ENCODE measurements at places on chromosomes 6 and 20. TPM values are rescaled to one million over a fixed set of nuclear protein-coding genes. Genes with fewer than 3 reads are reported as not detected.

CGA gene
- polyA plus RNA-seq, result not detected

DNA sequence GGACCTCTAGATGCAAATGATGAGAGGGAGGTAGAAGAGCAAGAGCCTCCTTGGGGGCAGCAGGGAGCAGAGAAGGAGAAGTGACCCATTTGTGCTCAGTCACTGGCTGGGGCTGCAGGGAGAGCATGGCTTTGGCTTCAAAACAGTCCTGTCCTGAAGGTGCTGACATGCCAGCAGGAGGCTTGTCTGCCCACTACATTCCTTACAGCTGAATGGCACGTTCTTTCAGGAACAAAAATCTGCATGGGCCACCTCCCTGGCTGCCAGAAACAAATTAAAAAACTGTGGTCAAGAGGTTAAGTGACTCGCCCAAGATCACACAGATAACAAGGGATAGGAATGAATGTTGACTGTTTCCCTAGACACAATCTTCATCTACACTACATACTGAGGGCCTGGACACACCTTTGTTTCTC lies 188.8 kb downstream of the HIVEP2 start:
- H3K27ac ChIP-seq, result no peak overlapping the region
- no peaks in the 10 kb centered on the region for H3K4me1 ChIP-seq
- DNase-seq, result no peak
- H3K4me3 ChIP-seq, result no peak overlapping the region

DNA sequence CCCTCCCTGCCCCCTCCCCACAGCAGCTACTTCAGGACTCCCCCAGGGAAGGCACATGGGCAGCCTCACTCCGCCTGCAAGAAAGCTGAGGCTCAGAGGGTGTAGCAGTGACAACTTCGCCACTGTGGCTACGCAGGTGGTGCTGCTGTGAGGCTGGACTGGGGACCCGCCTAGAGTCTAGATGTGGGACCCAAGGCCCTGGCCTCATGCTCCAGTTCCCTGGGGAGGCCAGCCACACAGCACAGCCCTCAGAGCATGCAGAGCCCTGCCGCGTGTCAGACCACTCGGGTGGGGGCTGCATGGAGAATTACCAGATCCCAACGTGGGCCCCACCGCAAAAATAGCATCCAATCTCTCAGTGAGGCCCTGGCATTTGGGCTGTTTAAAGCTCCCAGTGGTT lies 30.8 kb upstream of the VSTM2L start:
- no peak for DNase-seq
- no peaks in the 10 kb centered on the region for H3K27me3 ChIP-seq
- peaks cover 2% of the 10 kb centered on the region for H3K4me1 ChIP-seq
- H3K27ac ChIP-seq, result no peak overlapping the region

DNA sequence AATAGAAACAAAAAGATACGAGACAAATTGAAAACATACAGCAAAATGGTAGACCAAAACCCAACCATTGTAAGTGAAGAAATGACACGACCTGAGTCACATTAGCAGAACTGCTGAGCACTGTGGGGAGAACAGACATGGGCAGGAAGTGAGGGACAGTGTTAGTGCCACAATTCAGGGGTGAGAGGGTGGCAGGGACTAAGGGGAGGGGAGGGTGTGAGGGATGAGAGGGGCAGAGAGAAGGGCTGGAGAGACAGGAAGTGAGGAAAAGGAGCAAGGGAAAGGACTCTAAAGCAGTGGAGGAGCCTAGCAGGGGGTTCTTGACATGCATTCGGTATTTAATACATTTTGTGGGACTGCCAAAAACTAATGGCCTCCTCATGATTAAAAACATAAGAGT lies 45.0 kb upstream of the TRIM26 start:
- no peaks in the 10 kb centered on the region for H3K27me3 ChIP-seq
- H3K4me1 ChIP-seq, result peaks cover 3% of the 10 kb centered on the region
- no peak overlapping the region for H3K4me3 ChIP-seq
- DNase-seq, result no peak
- no peak overlapping the region for H3K27ac ChIP-seq

DNA sequence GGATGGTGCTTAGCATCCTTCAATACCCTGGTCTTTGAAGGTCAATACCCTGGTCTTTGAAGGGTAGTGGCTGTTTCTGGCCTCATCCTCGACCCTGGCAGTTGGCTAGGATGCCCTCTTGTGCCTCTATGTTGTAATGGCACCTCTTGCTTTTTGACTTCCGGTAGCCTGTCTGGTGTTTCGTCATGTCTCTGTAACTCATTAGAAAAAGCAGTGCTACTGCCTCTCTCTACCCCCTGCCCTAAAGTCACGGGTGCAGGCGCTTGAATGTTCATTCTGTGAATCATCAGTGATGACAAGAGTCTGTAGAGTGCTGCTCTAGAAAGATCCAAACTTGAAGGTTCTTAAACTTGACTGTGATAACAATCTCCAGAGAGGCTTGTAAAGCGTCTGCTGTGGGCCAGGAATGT lies 28.3 kb downstream of the RSPO4 start:
- no peaks in the 10 kb centered on the region for H3K36me3 ChIP-seq
- no peak overlapping the region for H3K4me3 ChIP-seq
- DNase-seq, result no peak
- H3K4me1 ChIP-seq, result no peaks in the 10 kb centered on the region
- H3K27ac ChIP-seq, result no peak overlapping the region

RPS6KA2 gene
- polyA plus RNA-seq, result 61.9 TPM

OR2H2 gene
- polyA plus RNA-seq, result not detected

- H3K27me3 ChIP-seq, result no peaks in the 10 kb centered on the region
- no peak overlapping the region for H3K4me3 ChIP-seq
- H3K27ac ChIP-seq, result no peak overlapping the region
- DNase-seq, result peak; percentile 94
- H3K4me1 ChIP-seq, result no peaks in the 10 kb centered on the region
Observed at GRCh38 chr6:113433335-113433991, 423.7 kb upstream of the MARCKS start.

DNA sequence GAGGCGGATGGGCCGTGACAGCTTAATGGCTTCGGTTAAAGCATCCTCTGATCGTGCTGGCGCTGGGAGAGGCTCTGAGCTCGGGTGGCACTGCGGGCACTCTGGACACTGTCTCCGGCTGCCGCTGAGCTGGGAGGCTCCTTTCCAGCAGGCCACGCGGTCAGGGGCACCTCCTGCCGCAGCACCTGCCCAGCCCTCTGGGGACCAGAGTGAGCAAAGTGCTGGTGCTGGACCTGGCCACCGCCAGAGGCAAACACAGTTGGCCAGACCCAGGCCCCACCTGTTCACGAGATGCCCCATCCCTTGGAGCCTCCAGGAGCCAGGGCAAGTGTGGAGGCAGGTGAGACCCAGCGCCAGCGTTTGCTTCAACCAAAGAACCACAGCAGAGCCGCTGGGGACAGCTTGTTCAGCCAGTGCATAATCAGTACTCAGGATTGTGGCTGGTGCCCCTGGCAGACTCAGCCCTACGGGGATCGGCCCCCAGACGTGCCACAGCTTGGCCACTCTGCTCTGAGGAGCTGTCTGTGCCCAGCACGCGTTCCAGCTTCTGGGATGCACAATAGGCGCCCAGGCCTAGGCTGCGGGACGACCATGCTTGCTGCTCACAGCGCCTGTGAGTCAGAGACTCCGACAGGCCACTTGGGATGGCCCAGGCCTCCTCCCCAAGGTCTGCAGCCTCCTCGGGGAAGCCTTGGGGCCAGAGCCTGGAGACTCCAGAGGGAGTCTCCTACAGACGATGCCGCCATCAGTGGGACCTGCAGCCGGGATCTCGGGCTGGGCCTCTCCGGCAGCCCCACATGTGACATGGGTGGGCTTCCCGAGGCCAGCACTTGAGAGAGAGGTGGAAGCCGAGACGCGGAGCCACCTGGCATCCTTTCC lies 38.2 kb upstream of the SLCO4A1 start:
- no peak overlapping the region for H3K4me3 ChIP-seq
- H3K4me1 ChIP-seq, result peaks cover 8% of the 10 kb centered on the region
- H3K36me3 ChIP-seq, result no peaks in the 10 kb centered on the region
- no peaks in the 10 kb centered on the region for H3K27me3 ChIP-seq

DNA sequence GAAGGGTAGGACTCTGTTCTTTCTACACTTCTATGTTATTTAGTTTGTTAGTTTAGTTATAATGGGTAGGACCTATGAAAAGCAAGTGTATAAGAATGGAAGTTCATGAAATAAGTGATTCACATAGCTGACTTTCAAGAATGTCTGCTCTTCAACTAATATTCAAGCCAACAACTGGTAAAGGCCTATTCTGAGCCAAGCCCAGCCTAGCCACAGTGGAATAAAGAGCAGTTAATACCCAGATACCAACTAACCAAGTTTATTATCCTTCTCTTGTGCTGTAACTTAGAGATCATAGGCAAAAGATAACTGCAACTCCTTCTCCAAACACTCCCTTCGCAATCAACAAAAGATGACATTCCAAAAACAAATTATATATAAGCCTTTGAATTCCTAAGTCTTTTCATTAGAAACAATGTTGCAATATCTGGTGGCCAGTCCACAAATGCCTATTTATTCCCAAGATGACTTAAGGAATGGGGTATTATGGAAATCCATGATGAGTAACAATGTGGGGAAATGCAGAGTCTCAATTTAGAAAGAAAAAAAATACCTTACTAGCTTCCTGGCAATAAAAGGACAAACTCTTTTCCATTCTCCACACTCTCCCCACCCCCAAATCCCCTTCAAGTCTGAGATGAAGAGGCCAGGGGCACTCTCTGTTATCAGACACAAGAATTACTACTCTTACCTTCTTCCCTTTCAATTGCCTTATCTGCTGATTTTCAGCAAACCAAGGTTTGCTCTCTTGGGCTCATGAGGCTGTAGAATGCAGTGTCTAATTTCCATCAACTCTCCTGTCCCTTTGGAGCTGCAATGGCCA lies 27.4 kb downstream of the BTBD9 start:
- H3K4me1 ChIP-seq, result peaks cover 5% of the 10 kb centered on the region
- H3K27ac ChIP-seq, result peak overlapping the region; percentile 52
- no peak for DNase-seq
- H3K4me3 ChIP-seq, result no peak overlapping the region
- no peaks in the 10 kb centered on the region for H3K36me3 ChIP-seq
- no peaks in the 10 kb centered on the region for H3K27me3 ChIP-seq

- no peaks in the 10 kb centered on the region for H3K27me3 ChIP-seq
- no peaks in the 10 kb centered on the region for H3K36me3 ChIP-seq
- no peak for DNase-seq
- H3K27ac ChIP-seq, result no peak overlapping the region
Observed at GRCh38 chr6:153790048-153790447, 249.0 kb upstream of the OPRM1 start.

DNA sequence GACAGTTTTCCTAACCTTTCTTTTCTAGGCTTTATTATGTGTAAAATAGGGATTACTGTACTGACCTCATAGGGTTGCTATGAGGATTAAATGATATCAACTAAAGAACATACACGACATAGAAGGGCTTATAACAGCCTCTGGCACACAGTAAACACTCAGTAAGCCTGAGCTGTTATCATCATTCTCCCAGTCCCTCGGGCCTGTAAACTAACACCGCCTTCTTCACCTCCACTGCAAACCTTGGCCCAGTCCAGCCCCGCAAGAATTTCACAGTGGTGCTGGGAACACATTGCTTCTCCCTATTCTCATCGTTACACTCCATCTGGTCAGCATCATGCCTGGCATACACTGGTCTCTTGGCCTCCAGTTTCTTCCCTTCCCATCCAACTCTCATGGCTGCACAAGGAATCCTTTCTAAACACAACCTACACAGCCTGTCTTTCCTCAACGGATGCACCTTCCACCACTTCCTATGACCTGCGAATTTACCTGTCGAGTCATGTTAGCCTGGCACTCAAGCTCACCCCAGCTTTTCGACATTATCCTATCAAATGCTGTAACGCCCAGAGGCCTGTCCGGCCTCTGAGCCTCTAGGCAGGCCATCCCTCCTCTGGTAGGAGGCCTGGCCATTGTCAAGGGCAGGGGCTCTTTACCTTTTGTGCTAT lies 92.1 kb downstream of the FYN start:
- no peaks in the 10 kb centered on the region for H3K27me3 ChIP-seq
- no peak overlapping the region for H3K4me3 ChIP-seq
- H3K36me3 ChIP-seq, result peaks cover 7% of the 10 kb centered on the region
- H3K27ac ChIP-seq, result peak overlapping the region; percentile 60

GPR63 gene
- 0.14 TPM for polyA plus RNA-seq

CCN6 gene
- polyA plus RNA-seq, result not detected

- peak; percentile 44 for DNase-seq
- H3K4me1 ChIP-seq, result no peaks in the 10 kb centered on the region
- H3K36me3 ChIP-seq, result no peaks in the 10 kb centered on the region
- H3K4me3 ChIP-seq, result no peak overlapping the region
- no peak overlapping the region for H3K27ac ChIP-seq
- no peaks in the 10 kb centered on the region for H3K27me3 ChIP-seq
Observed at GRCh38 chr20:52454660-52455059, 263.1 kb upstream of the ZFP64 start.

Data from lung (tissue), 17 donors.